Inflammatory macrophage treated with lipopolysaccharide for 1 hour (primary cell): ENCODE measurements at places on chromosomes 13 and 19.

DNA sequence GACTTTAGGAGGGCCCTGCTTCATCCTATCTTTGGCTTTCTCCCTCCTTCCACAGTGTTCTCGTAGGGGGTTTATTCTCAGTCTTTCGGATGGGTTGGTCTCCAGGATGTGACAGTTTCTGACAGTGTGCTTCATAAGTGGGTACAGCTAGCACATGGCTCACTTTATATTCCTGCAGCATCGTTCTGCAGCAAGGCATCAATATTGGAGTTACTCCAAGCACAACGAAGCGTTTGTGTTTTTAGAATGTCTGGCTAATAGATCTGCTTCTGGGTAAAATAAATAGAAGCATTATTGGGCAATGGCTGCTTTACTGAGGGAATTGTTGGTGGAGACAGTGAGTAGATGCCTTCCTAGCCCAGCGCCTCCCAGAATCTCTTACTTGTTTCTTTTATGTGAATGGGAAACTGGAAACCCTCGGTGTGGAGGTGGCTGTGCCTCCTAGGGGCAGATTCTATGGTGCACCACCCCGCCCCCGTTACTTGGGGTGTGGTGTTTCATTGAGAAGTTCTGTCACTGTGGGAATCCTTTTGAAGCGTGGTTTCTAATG, 2.0 kb downstream of the FARP1 start:
- DNase-seq = no peak

- DNase-seq = no peak
Measured at GRCh38 chr13:28046981-28047380, 53.4 kb downstream of the FLT3 start.

GRCh38 chr19:29267701-29268100, 54.8 kb upstream of the UQCRFS1 start:
- DNase-seq = no peak

DNA sequence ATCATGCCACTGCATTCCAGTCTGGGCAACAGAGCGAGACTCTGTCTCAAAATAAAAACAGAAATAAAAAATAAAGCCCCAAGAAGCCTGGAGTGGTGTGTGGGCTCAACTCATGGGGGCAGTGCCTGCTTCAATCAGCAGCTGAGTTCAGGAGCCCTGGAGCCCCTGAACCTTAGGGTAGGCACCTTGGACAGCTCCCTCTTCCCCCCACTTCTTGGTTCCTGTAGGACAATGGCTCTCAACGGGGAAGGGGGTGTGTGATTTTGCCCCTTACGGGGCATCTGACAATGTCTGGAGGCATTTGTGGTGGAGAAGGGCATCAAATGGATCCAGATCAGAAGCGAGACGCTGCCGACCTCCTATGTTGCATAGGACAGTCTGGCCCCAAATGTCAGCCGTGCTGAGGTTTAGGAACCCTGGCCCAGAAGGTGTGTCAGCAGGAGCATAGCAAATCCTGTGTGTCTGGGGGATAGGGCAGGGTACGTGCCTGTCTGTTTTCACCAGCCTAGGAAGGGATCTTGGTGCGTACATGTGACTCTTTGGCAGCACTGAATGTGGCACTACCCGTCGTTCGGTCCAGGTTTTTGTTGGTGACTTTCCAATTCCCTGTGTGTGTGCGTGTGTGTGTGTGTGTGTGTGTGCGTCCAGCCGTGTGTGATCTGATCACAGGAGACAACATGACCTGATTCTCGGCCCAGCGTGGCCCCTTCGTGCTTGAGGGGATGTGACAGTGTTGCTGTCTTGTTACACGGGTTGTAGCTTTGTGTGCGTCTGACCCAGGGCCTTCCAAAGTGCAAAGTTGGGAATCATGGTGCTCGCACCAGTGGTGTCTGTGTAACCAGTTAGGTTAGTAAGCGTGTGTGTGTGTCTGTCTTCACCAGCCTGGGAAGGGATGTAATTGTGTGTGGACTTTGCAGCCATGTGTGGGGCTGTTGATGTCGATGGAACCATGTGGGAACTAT, 7.5 kb downstream of the IGLON5 start:
- DNase-seq = no peak

DNA sequence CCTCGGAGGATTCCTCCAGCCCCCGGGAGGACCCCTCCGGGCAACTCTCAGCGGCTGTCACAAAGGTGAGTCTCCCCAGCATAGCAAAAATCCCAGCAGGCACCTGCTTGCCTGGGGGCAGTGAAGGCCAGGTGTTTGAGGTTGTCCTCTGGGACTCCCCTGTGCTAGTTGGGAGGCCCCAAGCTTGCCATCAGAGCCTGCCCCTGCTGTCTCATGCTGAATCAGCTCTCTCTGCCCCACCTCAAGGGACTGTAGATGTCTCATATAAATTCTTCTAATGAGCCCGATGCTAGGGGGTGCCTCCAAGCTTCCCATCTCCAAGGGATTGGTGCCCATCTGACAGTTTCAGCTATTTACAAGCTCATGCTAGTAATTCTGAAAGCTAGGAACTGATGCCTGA, 53.6 kb downstream of the NWD1 start:
- no peak for DNase-seq

DNA sequence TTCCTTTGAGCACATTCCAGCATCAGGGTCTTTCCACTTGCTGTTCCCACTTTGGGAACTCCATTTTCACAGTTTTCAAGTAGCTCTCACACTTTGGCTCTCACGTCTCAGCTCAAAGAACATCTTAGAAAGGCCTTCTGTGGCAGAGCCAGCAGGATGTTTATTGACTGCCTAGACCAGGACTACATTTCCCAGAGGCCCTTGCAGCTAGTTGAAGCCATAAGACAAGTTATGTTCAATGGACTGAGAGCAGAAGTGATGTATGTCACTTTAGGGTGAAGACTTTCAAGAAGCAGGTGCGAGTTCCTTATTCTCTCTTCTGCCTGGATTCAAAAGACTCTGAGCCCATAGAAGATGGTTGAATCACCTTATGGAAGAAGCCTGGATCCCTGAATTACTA, 4.3 kb upstream of the HAUS5 start:
- no peak for DNase-seq

- DNase-seq = no peak
Measured at GRCh38 chr13:105804561-105805190, 730.8 kb downstream of the EFNB2 start.
